ENCODE measurements at places on chromosomes 4 and X.

DNA sequence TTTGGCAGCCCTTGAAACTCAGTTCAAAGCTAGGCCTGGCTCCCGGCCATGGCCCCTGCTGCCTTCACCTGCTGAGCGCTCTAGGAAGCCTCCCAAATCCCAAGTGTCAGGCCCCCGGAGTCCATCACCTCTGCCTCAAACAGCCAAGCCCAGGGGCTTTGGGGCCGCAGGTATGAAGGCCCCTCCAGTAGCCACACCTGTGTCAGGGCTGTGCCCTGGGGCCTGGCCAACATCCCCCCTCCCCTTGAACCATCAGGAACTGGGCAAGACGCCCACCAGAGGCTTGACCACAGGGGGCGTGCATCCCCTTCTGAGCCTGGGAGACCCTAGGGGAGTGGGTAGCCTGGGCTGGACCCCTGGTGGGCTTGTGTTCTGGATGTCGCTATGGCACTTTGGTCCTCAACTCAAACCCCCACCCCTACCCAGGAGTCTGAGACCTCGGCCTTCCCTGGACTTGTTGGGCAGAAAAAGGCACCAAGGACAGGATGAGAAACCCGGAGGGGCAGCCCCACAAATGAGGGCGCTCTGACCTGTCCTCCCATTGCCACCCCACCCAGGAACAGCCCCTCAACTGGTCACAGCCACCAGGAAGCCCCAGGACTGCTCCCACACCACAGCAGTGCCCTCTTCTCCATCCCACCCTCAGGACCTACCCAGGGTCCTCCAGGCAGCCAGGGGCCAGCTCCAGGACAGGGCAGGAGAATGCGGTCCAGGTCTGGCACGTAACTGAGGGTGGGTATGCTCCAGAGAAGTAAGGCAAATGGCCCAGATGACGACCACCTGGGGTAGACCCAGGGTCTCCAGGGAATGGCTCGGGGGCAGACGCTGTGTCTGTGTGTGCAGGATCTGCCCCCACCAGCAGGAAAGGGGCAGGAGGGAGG lies 4.2 kb upstream of the SLBP start:
- no peak overlapping the region for H3K27ac ChIP-seq
- DNase-seq, result no peak
- no peak overlapping the region for H3K4me3 ChIP-seq
- no peaks in the 10 kb centered on the region for H3K36me3 ChIP-seq

DNA sequence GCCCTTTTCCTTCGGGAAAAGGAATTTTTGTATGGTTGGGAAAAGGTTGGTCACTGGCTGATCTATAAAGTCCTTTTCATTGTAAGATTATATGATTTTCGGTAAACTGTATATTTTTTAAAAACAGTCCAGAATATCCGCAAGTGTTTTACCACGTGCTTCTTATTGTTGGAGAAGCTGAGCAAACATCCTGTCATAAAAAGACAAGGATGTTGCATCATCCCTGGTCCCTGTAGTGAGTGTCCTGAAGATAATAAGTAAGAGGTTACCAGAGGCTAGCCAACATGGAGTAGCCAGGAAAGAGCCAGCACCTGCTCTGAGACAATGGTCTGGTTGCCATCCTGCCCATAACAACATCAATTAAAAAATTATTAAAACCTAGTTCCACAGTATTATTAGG lies 5.1 kb downstream of the CXCL9 start:
- no peak overlapping the region for H3K4me3 ChIP-seq
- no peaks in the 10 kb centered on the region for H3K36me3 ChIP-seq
- H3K27me3 ChIP-seq, result peaks cover 4% of the 10 kb centered on the region
- no peak overlapping the region for H3K27ac ChIP-seq
- H3K4me1 ChIP-seq, result no peaks in the 10 kb centered on the region

DNA sequence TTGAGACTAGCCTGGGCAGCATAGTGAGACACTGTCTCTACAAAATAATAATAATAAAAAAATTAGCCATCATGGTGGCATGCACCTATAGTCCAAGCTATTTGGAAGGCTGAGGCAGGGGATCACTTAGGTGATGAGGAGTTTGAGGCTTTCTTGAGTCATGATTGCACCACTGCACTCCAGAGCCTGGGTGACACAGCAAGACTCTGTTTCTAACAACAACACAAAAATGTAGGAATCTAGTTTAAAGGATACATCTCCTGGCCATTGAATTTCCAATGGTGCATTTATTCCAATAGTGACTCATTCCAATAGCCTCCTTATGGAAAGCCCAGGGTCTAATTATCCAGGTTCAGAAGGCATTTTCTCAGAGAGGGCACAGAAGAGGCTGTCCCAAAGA lies 21.9 kb upstream of the HERC6 start:
- H3K4me3 ChIP-seq, result no peak overlapping the region
- H3K36me3 ChIP-seq, result no peaks in the 10 kb centered on the region
- H3K27me3 ChIP-seq, result no peaks in the 10 kb centered on the region
- DNase-seq, result no peak

- H3K4me1 ChIP-seq, result no peaks in the 10 kb centered on the region
- H3K27me3 ChIP-seq, result no peaks in the 10 kb centered on the region
- H3K4me3 ChIP-seq, result no peak overlapping the region
These were observed 82.9 kb upstream of the EXOC1L start for GRCh38 chr4:55736605-55737183.

GRCh38 chr4:23097251-23097650 lies 404.5 kb downstream of the GBA3 start:
- H3K36me3 ChIP-seq, result no peaks in the 10 kb centered on the region
- no peaks in the 10 kb centered on the region for H3K27me3 ChIP-seq
- H3K27ac ChIP-seq, result no peak overlapping the region

- no peaks in the 10 kb centered on the region for H3K4me1 ChIP-seq
- DNase-seq, result no peak
- no peak overlapping the region for H3K27ac ChIP-seq
- H3K27me3 ChIP-seq, result no peaks in the 10 kb centered on the region
These were observed 36.7 kb downstream of the DHRSX start for GRCh38 chrX:2463973-2464676.

All from aorta (tissue), 5 donors.